Stomach (tissue), 19 donors: ENCODE measurements at places on chromosomes 5 and 9.

- DNase-seq: no peak
Observed at GRCh38 chr9:122218935-122219855, 9.6 kb downstream of the LHX6 start.

- no peak for DNase-seq
Observed at GRCh38 chr5:68194386-68194785, 21.2 kb upstream of the PIK3R1 start.

DNA sequence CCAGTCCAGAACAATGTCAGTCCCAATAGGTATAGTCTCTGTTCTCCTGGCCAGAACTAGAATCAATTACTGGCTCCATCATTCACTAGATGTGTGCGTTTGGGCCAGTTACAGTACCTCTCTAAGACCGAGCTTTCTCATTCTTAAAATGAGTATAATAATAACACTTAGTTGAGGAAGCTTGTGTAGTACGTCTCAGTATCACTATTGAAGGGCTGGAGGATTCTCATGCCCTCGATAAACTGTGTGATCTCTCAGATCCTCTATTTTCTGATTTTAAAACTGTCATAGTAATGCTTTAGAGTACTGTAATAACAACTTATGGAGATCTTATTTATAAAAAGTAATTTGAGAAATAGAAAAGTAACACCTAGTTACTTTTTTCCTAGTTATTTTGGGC lies 50.7 kb downstream of the CDKN2A start:
- no peak for DNase-seq

DNA sequence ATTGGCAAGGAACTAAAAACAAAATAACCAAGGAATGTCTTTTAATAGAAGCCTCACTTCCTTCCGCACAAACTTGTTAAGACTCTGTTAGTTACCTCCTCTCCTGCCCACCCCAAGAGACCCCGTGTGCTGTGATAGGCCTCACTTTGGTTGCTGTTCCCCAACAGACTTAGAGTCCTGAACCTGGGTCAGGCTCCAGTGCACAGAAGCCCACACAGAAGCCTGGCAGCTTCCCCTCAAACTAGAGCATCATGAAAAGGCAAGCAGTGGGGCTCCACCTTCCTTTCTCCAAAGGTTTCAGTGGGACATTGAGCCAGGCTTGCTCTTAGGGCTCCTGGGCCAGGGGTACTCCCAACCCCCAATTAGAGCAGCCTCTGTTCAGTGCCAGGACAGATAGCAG lies 230.5 kb downstream of the ESM1 start:
- DNase-seq: no peak

DNA sequence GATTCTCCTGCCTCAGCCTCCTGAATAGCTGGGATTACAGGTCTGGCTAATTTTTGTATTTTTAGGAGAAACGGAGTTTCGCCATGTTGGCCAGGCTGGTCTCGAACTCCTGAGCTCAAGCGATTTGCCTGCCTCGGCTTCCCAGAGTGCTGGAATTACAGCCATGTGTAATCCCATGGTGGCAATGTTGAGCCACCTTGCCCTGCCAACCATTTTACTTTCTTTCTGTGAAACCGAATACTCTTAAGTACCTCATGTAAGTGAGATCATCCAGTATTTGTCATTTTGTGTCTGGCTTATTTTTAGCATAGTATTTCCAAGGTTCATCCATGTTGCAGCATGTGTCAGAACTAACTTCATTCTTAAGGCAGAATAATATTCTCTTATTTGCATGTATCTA lies 8.2 kb downstream of the PRRC2B start:
- no peak for DNase-seq

DNA sequence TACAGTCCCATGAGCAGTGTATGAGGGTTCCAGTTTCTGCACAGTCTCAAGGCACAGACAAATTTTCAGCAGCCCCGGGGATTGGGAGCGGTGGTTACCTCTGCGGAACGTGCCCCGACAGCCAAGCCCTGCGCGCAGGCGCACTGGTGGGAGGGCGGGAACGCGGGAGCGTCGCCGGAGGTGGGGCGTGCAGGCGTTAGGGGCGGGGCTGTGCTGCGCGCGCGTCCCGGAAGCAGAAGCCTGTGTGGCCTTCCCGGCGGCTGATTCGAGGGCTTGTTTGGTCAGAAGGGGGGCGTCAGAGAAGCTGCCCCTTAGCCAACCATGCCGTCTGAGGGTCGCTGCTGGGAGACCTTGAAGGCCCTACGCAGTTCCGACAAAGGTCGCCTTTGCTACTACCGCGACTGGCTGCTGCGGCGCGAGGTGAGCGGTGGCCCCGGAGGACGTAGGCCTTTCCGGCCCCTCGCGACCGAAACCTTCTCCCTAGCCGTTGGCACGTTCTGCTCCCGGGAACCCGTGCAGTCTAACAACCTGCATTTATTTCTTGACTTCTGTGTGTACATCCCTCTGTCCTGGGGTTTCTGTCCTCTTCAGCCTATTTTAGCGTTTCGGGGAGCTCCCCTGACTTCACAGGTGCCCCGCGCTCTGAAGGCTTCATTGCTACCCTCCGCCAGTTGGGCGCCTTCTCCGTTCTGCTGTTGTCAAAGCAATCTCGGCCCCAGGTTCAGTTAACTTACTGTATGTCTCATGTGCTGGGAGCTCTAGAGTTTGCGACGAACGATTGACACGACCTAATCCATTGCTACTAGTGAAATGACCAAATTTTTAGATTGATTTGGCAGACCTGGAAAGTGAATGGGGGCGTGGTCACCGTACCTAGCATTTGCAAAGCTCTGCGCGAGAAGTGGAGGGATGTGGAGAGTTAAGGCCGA lies at the start of gene GLE1:
Gene GLE1 (plus strand): TSS at position 235 of the 929 bp plus-strand sequence. CDS start 87 bp downstream, at position 322.
- DNase-seq: peak; percentile 97

- DNase-seq: no peak
Observed at GRCh38 chr5:169339869-169340268, 38.9 kb upstream of the SLIT3 start.

GRCh38 chr9:33778700-33779351 lies 16.5 kb upstream of the PRSS3 start:
- peak; percentile 82 for DNase-seq

GRCh38 chr9:127209220-127209619 lies 55.4 kb upstream of the GARNL3 start:
- DNase-seq: no peak

DNA sequence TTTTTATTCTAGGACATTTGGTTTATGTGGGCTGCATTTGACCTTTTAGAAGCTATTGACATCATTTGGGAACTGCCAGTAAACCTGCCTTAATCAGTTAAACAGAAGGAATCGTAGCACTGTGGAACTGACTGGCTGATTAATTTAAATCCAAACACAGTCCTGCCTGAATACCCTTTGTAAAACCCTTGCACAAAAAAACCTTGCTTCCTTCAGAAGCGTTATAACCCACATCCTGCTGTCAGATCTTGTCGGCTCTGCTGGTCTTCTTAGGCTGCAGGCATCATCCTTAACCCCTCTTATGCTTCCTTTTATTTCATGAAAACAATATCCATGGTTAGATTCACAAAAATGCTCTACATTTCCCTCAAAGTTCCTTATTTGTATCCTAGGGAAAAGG lies 46.3 kb downstream of the PAM start:
- peak; percentile 53 for DNase-seq

DNA sequence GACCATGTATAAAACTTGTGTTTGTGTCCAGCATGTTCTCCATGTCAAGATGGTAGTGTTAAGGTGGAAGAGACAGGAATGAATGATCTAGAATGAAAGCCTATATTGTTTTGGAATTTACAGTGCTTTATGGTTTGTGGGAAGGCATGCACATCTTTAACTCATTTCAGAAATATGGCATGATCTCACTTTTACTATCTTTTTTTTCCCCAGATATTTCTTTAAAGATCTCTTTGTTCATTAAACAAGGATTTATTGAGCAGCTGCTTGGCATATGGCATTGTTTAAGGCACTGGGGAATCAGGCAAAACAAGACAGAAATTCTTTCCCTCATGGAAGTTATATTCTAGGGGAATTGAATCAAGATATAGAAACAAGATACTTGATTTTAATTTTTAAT lies 51.7 kb downstream of the SLC12A2 start:
- no peak for DNase-seq
